Stimulated activated CD8-positive, alpha-beta memory T cell treated with anti-CD3 and anti-CD28 coated beads, Interleukin-4, amount 100 ng/mL, for 1 hour (primary cell): ENCODE measurements at places on chromosomes 5 and 9.
A peak's percentile ranks its signal among the peaks of the same experiment; 100 is the strongest.

DNA sequence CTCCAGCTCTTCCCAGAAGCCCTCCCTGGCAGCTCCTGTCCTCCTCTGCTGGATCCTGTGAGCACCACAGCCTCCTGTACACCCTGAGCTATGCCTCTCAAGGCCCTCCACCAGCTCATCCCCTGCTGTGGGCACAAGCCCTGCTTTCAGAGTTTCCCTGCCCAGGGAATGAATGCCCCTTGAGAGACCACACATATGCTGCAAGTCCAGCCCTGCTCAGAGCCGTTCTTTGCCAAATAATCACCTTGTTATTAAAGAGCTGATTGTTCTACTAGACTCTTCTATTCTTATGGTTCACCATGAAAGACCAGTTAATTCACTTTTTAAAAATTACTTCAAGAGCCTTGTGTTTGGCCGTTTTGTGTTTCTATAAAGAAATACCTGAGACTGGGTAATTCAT, 121.5 kb downstream of the MVB12B start:
- DNase-seq = no peak

- DNase-seq = no peak
These were observed 42.2 kb upstream of the RNF130 start for GRCh38 chr5:180113660-180114303.

DNA sequence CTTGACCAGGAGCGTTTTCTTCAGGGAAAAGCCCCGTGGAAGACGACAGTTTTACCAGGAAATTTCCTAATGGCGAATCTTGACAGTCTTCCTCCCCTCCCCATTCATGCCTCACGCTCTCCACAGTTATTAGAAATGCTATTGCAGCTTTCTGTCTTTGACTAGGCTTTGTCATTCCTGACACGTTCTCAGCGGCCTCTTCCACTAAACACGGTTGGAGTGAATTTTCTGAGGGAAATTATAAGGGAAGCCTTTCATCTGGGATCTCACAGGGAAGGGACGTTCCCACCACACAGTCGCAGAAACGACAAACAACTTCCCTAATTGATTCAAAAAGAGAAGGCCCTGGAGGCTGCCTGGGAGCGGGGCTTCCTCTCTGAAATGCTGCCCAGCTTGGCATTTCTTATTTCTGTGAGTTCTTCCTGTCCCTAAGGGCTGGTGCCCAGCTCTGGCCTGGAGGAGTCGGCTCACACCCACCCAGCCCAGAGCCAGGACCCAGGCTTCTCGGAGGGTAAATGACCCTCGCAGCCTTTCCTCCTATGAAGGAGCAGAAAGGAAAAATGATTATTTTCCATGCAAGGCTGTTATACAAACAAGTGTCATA, 57.1 kb upstream of the PPP1R26 start:
- DNase-seq = no peak

DNA sequence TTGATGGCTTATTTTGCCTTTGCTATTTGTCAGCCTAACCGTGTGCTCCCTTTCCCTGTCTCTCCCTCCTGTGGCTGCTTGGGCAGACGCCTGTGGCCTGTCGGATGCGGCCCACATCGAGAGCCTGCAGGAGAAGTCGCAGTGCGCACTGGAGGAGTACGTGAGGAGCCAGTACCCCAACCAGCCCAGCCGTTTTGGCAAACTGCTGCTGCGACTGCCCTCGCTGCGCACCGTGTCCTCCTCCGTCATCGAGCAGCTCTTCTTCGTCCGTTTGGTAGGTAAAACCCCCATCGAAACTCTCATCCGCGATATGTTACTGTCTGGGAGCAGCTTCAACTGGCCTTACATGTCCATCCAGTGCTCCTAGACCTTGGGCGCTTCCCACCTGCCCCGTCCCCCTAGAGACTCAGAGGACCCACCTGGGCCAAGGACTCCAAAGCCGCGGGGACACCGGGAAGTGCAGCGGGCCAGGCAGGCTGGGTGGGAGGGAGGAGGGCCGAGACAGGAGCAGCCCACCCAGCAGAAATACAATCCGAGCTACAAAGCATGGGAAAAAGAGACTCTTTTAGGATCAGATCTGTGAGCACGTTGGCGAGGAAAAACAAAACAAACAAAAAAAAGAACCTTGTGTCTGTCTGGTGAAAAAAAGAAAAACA, 10.6 kb downstream of the NR2F1 start:
- DNase-seq = no peak

- no peak for DNase-seq
These were observed 434.2 kb upstream of the RGMB start for GRCh38 chr5:98339141-98339848.

- DNase-seq = no peak
These were observed 85.6 kb downstream of the FBXW11 start for GRCh38 chr5:171920765-171921391.

GRCh38 chr9:4333231-4333740, 33.4 kb upstream of the GLIS3 start:
- DNase-seq = no peak

DNA sequence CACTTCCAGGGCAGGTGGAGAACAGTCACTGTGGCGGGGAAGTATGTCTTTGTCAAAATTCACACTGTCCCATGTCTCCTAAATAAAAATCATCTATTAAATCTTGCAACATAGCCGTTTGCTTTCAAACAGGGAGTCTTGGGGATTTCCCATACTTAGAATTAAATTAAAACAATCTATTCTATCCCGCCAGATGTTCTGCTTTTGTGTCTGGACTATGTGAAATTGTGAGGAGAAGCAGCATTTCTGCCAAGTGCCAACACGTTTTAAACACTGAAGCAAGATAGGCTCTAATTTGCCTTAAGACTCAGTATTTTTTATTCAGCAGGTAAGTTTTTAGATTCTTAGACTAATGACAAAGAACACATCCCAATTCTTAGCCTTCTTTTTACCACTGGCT, 73.7 kb downstream of the SPATA31C2 start:
- DNase-seq = no peak

GRCh38 chr5:176693477-176693851, 46.2 kb downstream of the TSPAN17 start:
- DNase-seq = no peak

GRCh38 chr5:170273968-170274710, 23.4 kb downstream of the LCP2 start:
- DNase-seq = no peak

- DNase-seq = no peak
These were observed 63.3 kb downstream of the RASGRF2 start for GRCh38 chr5:81023261-81023970.

GRCh38 chr5:39623291-39623865, 198.6 kb upstream of the DAB2 start:
- no peak for DNase-seq

DNA sequence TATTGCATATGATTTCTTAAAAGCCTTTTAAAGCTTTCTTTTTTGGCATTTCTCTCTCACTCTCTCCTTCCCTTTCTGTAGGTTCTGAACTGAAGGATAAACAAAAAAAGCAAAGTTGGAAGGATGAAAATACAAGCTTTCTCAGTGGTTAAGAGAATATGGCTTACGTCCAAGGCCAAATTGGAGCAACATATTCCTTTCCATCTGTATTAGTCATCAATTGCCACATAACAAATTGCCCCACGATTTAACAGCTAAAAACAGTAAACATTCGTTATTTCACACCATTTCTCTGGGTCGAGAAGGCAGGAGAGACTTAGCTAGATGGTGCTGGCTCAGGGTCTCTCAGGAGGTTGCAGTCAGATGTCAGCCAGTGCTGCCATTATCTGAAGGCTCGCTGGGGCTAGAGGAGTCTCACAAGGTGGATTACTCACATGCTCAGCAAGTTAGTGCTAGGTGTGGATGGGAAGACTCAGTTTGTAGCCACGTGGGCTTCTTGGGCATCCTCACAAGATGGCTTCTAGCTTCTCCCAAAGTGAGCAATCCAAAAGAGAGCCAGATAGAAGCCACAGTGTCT, 2.0 kb upstream of the ROR2 start:
- no peak for DNase-seq

GRCh38 chr5:172175263-172175719, 12.7 kb downstream of the STK10 start:
- DNase-seq = peak; percentile 79

GRCh38 chr5:61332358-61332749, 296 bp downstream of the ZSWIM6 start:
- no peak for DNase-seq

GRCh38 chr5:86175224-86175623, 442.5 kb upstream of the COX7C start:
- no peak for DNase-seq

GRCh38 chr9:95736370-95736769, 139.1 kb upstream of the ERCC6L2 start:
- no peak for DNase-seq

- DNase-seq = no peak
These were observed 61.2 kb downstream of the COL15A1 start for GRCh38 chr9:99004717-99005460.

DNA sequence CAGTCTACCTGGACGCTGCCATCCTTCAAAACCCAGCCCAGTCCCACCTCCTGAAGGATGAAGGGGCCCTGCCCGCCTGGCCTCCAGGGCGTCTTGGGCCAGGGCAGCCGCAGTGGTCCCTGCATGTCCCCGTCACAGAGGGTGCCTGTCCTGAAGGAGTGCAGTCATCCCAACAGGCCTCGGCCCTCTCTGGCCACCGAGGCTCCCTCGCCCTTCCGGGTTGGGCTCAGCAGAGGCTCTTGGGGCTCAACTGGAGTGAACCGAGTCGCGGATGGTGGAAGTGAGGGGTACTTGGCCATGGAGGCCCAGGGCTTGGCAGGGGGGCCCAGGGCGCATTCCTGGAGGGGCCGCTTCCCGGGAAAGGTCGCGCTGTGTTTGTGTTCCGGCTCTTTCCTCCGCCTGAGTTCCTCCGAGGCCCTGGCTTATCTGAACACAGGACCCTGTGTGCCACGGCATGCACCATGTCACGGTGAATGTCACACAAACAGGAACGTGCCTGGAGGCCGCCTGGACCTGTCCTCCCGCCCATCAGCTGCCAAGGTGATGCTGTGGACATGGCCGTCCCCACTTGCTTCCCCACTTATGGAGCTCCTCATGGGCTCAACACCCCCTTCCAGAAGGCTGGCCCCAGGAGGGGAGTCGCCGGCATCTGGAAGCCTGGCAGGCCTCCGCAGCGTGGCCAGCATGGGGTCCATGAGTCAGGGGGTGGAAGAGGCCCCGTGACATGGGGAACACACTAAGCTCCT, 25.7 kb upstream of the OBP2B start:
- no peak for DNase-seq

DNA sequence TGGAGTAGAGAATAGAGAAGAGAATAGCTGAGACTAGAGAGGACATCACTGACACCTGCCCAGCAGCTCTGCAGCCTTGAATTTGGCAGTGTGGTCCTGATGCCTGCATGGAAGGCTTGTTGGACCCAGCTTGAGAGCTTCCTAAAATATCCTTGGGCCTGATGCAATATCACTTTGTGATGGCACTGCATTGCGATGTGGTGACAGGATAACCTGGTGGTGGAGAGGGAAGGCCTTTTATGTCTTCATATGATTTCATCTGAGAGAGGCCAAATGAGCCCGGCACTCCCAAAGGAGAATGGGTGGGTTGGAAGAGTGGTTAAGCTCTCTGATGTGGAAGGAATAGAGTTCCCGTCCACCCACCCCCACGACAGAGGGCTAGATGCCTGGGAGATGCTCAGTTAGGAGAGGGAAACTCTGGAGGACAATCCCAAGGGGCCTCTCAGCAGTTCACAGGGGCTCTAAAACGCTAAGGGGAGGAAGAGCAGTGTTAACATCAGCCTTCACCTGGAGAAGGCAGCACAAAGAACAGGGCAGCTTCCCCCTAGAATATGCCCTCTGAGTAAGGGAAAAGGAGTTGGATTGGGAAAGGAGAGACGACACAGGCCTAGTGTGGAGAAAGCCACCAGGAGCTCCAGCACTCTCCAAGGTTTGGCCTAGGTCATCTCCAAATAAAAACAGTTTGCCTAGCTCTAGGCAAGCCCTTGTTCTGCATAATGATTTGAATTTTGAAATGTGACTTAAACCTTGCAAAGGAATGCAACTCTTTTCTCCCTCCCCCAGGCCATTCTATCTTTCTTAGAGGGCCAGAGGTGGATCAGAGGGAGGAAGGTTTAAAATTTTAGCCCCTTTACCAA, 99.8 kb upstream of the SSBP2 start:
- DNase-seq = no peak

GRCh38 chr5:92939428-92939827, 641.6 kb downstream of the NR2F1-AS1 start:
- no peak for DNase-seq

GRCh38 chr9:121498487-121499176, 1.0 kb downstream of the GGTA1 start:
- no peak for DNase-seq

GRCh38 chr9:133944746-133945135, 47.4 kb downstream of the VAV2 start:
- DNase-seq = no peak

GRCh38 chr5:95084757-95085156, 200.1 kb downstream of the MCTP1 start:
- DNase-seq = no peak

DNA sequence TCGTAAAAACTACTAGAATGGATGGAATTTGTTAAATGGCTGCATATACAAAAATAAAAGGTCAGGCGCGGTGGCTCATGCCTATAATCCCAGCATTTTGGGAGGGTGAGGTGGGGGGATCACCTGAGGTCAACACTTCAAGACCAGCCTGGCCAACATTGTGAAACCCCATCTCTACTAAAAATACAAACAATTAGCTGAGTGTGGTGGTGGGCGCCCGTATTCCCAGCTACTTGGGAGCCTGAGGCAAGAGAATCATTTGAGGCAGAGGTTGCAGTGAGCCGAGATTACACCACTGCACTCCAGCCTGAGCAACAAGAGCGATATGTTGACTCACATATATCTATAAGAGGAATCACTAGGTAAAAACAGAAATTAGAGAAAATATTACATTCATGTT, 9.3 kb upstream of the GPR150 start:
- no peak for DNase-seq

DNA sequence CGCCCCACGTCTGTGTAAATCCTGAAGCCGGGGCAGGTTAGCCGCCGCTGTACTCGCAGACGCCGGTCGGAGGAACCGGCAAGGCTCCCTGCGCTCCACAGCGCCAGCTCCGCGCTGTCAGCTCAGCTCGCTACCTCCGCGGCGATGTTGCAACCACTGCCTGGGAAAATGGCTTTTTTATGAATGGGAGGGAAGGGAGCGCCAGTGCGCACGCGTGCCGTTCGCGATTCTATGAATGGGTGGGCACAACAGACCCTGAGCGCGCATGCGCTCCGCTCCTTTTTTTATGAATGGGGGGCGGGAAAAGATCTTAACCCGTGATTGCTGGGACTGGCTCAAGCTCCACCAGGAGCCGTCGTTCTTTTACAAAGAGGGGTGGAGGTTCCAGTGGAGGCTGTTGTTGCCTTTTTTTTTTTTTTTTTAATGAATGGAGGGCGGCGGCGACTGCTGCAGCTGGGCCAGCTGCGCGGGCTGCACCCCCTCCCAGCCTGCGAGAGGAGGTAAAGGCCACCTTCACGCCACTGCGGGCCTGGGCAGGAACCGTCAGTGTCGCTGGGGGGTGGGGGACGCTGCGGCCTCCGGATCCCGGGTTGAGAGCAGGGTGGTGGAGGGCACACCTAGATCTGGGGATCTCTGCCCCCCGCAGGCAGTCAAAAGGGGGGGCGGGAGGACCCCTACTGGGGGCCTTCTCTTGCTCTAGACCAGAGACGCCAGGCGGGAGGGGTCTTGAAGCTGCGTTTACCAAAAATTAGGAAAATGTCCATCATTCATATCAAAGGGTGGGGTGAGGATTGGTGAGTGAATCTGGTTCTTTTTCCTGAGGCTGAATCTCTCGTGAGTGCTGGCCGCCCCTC, at the start of gene SPRY4:
SPRY4 (minus strand) TSS at position 151 of the 854 bp plus-strand sequence. CDS start 9,913 bp downstream, outside the sequence.
- DNase-seq = peak; percentile 48
